NCI-H524 (cell line): ENCODE measurements at places on chromosomes 12 and 14.
A peak's percentile ranks its signal among the peaks of the same experiment; 100 is the strongest.

DNA sequence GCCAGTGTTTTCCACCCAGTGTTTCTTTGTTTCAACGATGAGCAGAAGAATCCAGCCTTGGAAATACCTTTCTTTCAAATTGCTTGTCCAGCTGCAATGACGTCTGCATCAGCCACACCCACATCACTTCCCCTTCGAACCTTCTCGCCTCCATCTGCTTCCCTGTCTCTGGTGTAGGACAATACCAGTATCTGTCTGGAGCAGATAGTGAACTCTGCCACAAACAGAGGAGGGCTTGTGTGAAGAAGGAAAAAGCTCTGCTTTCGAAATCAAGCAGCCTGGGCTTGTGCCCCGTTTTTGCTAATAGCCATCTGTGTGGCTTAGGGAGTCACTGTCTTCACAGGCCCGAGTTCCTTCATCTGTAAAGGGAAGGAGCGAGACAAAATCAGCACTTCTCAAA, 415.4 kb downstream of the ZFP36L1 start:
- DNase-seq, result no peak

- DNase-seq, result no peak
Measured at GRCh38 chr14:47220096-47220495, 455.3 kb downstream of the MDGA2 start.

DNA sequence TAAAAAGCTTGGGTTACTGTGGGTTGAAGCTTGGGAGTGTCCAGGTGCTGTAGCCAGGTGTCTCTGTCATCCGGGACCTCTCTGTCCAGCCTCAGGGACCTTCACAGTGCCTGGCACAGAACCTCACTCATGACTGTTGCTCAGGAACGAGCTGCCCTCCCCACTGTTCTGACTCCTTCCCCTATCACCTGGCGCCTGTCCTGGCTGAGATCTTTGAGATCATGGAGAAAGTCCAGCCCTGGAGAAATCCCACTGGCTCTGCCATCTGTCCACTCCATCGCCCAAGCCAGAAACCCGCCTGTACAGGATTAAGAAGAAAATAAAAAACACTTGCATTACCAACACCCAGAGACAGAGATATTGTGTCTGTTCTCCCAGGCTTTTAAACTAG, 53.5 kb downstream of the DGLUCY start:
- DNase-seq, result peak; percentile 66

DNA sequence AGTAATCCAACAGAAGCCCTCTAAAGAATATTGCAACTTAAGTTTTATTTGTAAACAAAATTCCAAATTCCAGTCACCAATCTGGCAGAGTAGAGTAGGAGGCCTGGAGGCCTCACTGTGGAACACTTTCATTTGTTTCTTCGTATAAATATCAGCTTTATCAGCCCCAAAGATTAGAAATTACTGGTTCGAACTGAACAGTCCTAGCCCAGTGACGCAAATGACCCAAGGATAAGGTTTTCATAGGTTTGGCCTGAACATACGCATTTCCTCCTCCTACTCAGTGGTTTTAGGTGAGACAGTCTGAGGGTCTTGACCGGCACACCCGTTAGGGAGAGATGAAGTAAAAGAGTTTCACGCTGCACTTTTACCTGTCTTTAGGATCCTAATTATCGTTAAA, 1.7 kb downstream of the CDC42BPB start:
- DNase-seq, result no peak

- no peak for DNase-seq
Measured at GRCh38 chr12:51320695-51321320, 3.2 kb downstream of the BIN2 start.

DNA sequence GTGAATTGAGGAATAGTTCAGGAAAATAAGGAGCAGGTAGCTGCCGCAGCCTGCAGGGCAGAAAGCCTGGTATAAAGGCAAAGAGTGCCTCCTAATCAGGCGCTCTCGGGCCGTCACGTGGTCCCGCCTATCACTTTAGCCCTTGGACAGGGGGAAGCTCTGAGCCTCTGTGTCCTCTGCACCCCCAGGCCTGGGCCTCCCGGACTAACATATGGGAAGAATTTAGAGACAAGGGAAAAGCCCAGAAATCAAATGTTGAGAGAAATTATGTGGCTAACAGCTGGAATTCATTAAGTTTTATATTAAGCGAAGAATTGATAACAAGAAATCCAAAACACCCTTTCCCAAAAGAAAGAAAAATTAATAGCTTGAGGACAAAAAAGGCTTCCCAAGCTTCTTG, 417.7 kb downstream of the ATP23 start:
- DNase-seq, result no peak

- DNase-seq, result no peak
Measured at GRCh38 chr12:12807970-12808702, 5.0 kb upstream of the DDX47 start.

DNA sequence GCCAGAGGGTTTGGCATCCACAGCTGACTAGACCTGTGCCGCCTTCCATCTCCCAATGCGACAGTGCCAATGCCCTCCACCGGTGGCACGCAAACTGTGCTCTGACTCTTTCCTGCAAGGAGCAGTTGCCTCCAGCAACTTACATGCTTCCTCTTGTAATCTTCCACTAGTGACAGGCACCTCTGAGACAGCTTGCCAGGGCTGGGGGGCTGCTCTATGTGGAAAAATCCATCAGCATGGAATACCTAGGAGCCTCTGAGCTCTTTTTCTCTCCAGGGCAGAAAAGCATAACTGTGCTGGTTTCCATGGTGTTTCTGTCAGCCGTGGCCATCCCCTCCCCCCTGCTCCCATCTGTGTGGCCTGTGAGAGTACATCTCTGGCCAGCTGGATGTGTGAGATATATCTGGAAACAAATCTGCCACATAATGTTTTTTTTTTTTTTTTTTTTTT, 110.6 kb downstream of the MYRFL start:
- DNase-seq, result peak; percentile 78

- no peak for DNase-seq
Measured at GRCh38 chr12:32266756-32267155, 132.6 kb upstream of the FGD4 start.

GRCh38 chr12:18141048-18141982, 51.3 kb upstream of the RERGL start:
- no peak for DNase-seq

DNA sequence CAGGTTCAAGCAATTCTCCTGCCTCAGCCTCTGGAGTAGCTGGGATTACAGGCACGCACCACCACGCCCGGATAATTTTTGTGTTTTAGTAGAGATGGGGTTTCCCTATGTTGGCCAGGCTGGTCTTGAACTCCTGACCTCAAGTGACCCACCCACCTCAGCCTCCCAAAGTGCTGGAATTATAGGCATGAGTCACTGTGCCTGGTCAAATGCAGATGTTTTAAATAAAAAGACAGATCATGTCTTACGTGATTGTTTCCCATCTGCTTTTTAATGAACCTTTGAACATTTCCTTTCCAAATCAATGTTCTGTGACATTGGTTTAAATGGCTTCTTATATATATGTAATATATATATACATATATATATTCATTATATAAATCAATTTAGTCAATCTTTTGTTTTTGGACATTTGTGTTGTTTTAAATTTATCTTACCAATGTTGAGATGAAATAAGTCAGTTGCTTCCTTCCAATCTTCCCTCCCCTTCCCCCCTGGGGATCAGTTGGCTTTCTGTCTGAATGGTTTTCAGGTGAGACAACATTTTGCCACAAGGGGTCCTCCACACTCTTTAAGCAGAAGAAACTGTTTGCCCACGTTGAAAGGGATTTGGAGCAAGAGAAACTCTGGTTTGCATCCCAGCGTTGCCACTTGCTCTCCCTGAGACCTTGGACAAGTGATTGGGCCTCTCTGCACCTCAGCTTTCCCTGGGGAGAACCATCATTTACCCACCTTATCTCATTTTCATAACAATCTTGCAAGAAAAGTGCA, 47.6 kb upstream of the RBM19 start:
- DNase-seq, result no peak

- no peak for DNase-seq
Measured at GRCh38 chr14:103367995-103368394, 17.2 kb upstream of the MARK3 start.

- DNase-seq, result no peak
Measured at GRCh38 chr12:132281038-132281437, 48.4 kb downstream of the GALNT9 start.

GRCh38 chr12:101302741-101303140, 22.8 kb downstream of the UTP20 start:
- DNase-seq, result no peak

GRCh38 chr14:22871224-22872032, at the start of gene LRP10:
Gene LRP10 (plus strand): TSS chr14:22871740. CDS start chr14:22872304, 564 bp downstream.
- DNase-seq, result peak; percentile 90
